ENCODE measurements at places on chromosomes 2 and 18.
A peak's percentile ranks its signal among the peaks of the same experiment; 100 is the strongest.

GRCh38 chr18:2846636-2847316 lies at the start of gene EMILIN2:
Gene EMILIN2, plus strand, starts transcription at chr18:2847006. Its CDS starts 183 bp downstream, at chr18:2847189.
- peak; percentile 59 for DNase-seq

DNA sequence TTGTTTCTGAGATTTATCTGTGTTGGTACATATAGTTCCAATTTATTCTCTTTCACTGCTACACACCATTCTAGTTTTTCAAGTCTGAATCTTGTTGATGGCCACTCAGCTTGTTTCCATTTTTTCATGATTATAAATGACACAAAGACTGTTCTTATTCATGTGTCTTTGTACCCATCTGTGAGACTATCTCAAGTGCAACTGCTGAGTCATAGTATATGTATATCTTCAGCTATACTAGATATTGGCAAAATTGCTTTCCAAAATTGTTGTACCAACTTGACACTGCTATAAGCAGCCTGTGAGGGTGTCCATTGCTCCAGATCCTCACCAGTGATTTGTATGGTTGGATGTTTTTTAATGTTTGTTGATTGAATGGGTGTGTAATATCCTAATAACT lies 37.2 kb upstream of the RTN4 start:
- no peak for DNase-seq

- DNase-seq = no peak
Measured at GRCh38 chr18:57015451-57015850, 131.4 kb upstream of the BOD1L2 start.

DNA sequence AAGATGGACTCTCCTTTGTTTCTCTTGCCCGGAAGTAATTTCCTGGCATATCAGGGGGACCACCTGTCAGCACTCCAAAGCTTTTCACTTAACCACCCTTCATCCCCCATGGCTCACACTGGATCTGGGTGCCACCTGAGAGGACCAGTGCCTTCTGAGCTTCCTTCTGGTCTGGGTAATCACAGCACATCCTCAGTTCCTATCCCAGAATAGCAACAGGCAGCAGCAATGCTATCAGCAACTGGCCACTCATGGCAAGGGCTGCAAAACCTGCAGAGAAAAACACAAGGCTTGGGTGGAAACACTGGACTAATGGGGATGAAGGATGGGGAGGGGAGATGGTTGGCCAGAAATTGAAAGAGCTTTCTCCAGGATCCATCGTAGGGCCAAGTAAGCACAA lies 59.9 kb upstream of the STPG4 start:
- DNase-seq = no peak

GRCh38 chr2:10812362-10813162 lies at the start of gene PDIA6:
Gene PDIA6, minus strand, starts transcription at chr2:10812785. Its CDS starts 89 bp downstream, at chr2:10812696.
- DNase-seq = peak; percentile 97

GRCh38 chr18:32919799-32920198 lies 147.0 kb upstream of the KLHL14 start:
- peak; percentile 88 for DNase-seq

DNA sequence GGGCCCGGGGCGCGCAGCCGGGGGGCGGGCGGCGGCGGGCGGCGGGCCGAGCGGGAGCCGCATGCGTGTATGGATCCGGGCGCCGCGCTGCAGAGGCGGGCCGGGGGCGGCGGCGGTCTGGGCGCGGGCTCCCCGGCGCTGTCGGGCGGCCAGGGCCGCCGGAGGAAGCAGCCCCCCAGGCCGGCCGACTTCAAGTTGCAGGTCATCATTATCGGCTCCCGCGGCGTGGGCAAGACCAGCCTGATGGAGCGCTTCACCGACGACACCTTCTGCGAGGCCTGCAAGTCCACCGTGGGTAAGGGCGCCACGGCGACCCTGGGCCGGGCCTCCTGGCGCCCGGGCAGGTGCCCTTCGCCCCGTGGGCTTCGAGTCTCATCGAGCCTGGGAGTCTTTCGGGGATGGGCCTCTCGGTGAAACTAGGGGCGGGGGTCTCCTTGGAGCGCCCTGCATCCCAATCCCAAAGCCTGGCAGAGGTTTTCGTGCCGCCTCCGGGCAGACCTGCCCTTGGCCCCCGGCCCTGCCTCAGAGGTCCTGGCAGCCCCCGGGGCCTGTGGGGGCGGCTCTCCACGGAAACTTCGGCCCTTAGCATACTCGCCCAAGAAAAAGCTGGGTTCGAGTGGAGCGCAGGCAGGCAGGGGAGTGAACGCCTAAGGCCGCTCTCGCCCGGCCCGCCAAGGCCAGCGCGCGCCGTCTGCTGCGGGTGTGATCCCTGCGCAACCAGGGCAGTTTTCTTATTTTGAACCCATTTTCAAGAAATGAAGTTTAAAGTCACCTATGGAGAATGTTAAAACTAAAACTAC lies 622 bp downstream of the RAB12 start:
- DNase-seq = peak; percentile 8

DNA sequence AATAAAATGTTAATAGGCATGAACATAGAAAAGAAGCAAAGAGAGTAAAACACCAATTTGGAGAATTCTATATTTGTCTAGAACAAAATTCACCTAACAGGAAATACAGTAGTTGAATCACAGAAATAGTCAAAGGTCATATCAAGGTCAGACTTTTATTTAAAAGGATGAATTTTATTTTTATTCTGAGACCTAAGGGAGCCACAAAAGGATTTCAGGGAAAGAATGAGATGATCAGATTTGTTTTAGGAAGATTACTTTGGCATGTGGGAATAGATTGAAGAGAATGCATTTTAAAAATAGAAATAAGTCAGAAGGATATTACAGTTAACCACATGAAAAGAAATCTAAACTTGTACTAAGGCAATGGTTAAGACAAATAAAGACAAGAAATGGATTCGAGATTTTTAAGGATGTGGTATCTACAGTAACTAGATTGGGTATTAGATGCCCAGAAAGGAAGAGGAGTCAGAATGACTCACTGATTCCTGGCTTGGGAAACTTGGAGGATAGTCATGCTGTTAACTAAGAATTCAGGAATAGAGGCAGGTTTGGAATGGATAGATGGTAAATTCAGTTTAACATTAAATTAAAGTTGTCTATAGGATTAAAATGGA lies 56.0 kb downstream of the METTL4 start:
- DNase-seq = no peak

- DNase-seq = no peak
Measured at GRCh38 chr2:171791361-171791760, 102.7 kb downstream of the SLC25A12 start.

DNA sequence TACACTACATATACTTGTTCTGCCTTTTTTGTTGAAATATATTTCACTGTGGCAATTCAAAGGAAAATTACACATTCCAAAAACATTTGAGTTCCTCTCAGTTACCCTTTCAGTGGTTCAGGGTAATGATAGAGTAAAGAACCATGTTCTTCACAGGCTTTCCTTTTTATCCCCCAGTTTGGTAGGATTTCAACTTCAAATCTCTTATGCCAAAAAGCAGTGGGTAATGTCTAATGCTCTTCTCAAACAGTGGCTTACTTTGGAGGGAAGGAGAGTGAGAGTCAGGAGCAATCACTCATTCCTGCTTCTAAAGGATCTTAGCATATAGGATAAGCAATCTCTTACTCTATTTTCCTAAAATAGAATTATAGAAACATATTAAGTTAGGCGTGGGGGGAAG lies 290.6 kb downstream of the ZEB2 start:
- no peak for DNase-seq

DNA sequence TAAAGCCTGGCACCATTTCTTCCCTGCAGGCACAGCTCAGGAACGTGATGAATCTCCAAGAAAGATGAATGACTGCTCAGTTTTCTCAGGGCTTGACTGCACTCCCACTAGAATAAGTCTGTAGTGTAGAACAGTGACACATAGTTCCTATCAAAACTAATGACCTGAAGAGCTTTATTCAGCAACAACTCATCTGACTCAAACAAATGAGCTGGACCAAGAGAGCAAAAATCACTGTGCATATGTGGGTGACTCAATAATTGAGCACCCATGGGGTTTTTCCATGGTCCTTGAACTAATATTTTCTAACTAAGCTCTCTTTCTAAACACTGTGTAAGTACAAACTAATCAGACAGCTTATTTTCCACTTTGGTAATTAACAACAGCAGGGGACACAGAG lies 61.1 kb upstream of the XDH start:
- no peak for DNase-seq

- DNase-seq = no peak
Measured at GRCh38 chr2:180991820-180992219, 11.4 kb downstream of the UBE2E3 start.

GRCh38 chr18:54020156-54020745 lies 204.2 kb downstream of the MBD2 start:
- no peak for DNase-seq

All from HEK293T (cell line).